COLO829 (cell line): ENCODE measurements at places on chromosomes 5 and 9.

GRCh38 chr9:104871961-104872527 lies 55.9 kb downstream of the ABCA1 start:
- peak; percentile 66 for DNase-seq

GRCh38 chr9:18396102-18396728 lies 77.7 kb upstream of the ADAMTSL1 start:
- DNase-seq, result peak; percentile 3

GRCh38 chr5:66818304-66818934 lies 222.2 kb downstream of the MAST4 start:
- DNase-seq, result no peak

- DNase-seq, result no peak
These were observed 50.5 kb upstream of the SH3PXD2B start for GRCh38 chr5:172504701-172505402.
